ENCODE measurements at places on chromosomes 5 and 9.

DNA sequence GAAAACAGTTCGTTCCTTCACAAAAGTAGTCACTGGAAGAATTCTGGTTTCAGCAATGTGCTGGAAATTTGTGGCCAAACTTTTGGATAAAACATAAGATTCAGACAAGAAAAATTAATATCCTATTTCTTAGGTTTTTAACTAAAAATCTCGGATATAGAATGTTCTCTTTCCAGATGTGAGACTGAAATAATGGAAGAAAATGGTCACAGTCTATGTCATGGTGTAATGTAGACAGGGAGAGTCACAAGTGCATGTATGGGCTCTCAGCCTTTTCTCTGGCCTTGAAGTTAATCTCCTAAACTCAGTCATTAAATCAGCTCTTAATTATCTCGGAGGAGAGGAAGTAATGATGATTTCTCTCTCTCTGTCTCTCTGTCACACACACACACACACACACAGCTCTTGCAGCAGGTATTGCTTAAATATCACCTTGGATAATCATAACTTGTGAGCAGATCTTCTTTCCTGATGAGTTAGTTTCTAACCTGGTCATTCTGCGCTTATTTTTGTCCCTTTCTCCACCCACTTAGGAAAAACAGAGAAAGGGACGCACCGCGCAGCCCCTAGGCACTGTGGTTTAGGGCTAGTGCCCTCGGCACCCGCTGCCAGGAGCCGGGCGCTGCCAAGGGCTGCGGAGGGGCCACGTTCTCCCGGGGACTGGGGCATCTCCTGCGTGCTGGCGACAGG, 672 bp upstream of the ITGA2 start:
- no peak for DNase-seq

GRCh38 chr9:127751269-127752054, 16.4 kb upstream of the TOR2A start:
- no peak for DNase-seq

DNA sequence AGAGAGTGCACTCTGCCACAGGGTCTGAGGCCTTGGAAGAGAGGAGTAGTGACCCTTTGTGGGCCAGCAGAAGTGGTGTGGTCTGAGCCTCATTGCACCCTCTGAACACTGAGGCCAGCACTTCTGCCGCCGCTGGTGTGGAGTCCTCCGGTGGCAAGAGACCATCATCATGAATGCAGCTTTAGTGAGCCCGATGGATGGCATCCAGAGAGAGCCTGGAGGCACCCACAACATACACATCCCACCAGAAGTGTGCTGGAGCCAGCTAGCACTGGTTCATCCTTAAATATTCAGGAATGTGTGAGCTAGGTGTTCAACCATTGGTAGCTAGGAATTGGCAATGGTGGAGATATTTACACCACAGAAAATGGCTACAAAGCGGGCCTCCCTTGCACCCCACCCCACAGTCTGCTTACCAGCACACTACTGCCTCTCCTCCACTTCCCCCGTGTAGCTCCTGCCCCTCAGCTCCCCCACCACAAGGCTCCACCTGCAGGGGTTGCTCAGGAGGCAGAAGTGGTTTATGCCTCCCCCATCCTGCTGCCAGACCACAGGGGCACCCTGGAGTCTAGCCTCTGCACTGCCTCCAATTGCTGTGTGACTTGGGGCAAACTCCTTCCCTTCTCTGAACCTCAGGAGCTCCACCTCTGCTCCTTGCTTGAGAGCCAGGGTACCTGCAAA, 16.4 kb downstream of the SLC6A7 start:
- no peak for DNase-seq

DNA sequence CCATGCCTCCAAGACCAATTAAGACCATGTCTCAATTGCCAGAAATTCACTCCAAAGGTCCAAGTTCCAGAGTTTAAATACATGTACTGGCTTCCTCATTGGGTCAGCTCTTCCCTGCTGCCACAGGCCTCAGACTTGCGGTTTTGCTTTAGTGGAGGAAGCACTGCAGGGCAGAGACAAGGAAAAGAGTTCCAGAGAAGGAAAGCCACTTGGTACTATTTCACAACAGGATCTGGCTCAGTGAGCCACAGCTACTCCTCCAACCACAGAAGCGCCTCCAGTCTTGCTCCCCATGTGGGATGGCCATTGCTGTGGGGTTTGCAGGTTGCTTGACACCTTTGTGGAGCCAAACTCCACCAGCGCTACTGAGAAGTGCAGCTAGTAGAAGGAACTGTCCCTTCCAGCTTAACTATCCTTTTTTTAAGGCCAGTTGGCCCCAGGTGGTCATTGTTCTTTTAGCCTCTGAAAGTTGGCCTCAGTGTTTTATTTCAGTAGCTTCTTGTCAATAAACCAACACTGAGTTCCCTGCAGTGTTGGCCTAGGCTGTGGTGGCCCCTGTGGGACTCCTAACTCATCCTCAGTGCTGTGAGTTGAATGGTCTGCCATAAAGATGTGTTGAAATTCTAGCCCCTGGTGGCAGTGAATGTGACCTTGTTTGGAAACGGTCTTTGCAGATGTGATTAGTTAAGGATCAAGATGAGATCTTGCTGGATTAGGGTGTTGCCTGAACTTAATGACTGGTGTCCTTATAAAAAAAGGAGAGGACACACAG, 93.7 kb upstream of the DAP start:
- DNase-seq = no peak

DNA sequence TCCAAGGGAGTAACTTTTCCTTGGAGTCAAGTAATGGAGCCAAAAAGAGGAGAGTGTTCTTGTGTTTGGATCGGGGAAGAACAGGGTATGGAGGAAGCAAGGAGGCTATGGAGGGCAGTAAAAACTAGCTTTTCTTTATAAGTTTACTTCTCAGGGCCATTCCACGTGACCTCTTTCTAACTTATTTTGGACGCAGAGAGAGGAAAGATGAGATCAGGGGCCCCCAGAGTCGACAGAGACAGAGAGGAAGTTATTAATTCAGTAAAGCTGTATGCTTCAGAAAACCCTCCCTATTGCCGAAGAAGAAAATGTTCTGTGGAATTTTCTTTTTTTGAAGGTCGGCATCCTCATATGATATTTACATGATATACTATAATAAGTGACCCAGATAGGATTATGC, 233.8 kb upstream of the MPDZ start:
- no peak for DNase-seq

DNA sequence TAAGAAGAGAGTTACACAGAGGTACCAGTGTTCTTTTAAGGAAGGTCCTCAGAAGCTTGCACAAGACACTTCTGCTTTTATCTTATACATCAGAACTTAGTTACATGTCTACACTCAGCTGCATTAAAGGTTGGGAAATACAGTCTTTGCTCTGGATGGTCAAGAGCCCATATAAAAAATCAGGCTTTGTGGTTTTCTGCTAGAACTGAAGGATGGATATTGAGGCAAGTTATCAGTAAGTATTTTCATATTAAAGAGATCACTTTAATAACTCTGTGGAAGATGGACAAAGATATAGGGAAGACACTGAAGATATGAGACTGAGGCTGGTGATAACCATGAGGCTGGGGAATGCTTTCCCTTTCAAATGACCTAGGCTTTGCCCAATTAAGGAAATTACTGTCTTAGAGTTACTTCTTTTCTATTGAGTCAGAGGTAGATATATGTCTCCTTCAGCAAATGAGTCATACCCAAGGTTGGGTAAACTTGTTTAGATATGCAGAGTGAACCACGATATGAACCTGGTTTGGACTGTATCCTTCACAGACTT, 87.0 kb upstream of the TNC start:
- no peak for DNase-seq

GRCh38 chr5:101658433-101658832, 637.7 kb downstream of the SLCO4C1 start:
- DNase-seq = no peak

GRCh38 chr5:179233909-179234562, 111.2 kb downstream of the ADAMTS2 start:
- DNase-seq = no peak

- no peak for DNase-seq
Measured at GRCh38 chr5:64628901-64629300, 61.4 kb upstream of the SHISAL2B start.

DNA sequence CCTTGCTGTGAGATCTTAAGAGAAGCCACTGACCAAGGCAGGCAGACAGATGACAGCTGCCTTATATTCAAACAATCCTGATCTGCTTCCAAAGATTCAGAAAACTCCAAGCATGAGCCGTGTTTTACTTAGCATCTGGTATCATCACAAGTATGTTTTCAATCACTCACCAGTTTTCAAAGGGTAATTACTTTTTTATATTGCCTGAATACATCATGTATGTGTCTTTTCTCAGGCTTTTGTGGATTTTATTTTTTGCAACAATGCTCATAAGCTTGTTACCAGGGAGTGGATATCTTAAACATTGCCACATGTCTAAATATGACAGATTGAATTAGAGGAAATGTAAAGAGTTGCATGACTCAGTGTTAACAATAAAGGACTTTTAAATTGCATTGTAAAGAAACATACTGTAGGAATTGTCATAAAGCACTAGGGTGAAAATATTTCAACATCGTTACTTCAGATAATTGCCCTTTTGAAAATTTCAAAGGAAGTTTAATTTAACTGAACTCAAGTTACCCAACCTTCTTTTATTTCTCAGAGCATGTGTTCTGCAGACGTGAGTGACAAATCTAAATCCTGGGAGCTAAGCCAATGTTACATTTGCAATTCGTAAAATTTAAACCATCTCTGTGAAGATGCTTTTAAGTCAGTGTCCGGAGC, 326.1 kb downstream of the PLK2 start:
- peak; percentile 4 for DNase-seq

DNA sequence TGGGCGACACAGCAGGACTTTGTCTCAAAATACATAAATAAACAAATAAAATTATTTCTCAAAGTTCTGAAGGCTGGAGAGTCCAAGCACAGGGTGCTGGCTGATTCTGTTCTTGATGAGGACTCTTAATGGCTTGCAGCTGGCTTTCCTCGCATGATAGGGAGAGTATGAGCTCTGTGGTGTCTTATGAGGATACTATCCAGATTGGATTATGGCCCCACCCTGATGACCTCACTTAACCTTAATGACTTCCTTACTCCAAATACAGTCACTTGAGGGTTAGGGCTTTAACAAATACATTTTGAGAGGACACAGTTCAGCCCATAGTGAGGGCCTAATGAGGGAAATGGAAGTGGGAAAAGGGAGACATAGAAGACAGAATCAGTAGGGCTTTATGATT, 87.7 kb downstream of the FOCAD start:
- DNase-seq = no peak

- no peak for DNase-seq
Measured at GRCh38 chr9:91761362-91761761, 188.7 kb downstream of the ROR2 start.

- DNase-seq = no peak
Measured at GRCh38 chr9:130352081-130352480, 86.5 kb downstream of the HMCN2 start.

GRCh38 chr9:134509281-134509680, 132.3 kb upstream of the COL5A1 start:
- DNase-seq = no peak

- no peak for DNase-seq
Measured at GRCh38 chr5:138938526-138938925, 63.4 kb upstream of the LRRTM2 start.
